T47D (cell line): ENCODE measurements at places on chromosomes 16 and 17.

GRCh38 chr16:2385190-2385836 lies 43.9 kb upstream of the CCNF start:
- no peak for DNase-seq

DNA sequence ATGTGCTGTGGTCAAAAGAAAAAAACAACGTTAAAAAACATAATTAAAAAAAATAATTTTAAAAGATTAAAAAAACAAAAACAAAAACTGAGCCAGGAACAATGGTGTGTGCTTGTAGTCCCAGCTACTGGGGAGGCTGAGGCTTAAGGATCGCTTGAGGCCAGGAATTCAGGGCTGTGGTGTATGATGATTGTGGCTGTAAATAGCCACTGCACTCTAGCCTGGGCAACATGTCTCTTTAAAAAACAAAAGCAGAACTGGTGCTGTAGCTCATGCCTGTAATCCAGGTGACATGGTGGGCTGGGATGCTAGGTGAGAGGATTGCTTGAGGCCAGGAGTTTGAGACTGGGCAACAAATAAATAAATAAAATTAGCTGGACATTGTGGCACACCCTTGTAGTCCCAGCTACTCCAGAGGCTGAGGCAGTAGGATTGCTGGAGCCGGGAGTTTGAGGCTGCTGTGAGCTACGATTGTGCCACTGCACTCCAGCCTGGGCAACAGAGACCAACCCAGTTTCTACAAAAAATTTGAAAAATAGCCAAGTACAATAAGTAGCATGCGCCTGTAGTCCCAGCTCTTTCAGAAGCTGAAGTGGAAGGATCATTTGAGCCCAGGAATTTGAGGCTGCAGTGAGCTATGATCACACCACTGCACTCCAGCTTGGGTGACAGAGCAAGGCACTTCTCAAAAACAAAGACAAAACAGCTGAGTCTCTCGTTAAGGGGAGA lies 43.6 kb downstream of the NFATC3 start:
- no peak for DNase-seq

DNA sequence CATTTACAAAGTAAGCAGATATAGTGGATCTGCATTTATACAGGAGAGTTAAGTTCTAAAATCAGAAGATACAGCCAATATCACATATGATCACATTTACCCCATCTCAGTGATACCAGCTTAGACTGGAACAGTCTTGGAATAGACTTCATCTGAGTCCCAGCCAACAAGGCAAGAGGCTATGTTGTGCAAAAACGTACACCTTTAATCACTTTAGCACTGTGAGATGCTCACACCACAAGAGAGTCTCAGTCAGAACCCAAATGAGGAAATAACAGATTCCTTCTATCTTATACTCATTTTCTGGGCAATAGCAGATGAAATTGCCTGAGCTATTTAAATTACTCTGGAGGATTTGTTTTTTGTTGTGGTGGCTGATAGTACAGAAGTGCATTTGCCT lies 145.6 kb downstream of the ANKFN1 start:
- no peak for DNase-seq

GRCh38 chr17:49850772-49851386 lies 3.0 kb upstream of the TAC4 start:
- DNase-seq, result no peak

DNA sequence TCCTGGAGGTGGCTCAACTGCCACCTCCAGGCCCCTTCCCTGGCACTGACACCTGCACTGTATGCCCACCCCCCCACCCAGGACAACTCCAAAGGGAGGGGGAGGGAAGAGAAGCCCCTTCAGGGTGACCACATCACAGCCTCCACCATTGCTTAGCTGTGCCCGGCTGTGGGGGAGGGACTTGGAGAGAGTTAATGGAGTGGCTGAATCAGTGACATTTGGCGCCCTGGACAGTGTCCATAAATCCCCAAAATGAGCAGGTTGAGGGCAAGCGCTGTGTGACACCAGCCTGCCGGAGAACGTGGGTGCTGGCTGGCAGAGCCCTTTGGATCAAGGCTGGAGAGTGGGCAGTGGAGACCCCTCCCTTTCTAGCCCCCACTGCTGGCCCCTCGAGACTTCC lies 883 bp downstream of the USH1G start:
- DNase-seq, result no peak

- peak; percentile 73 for DNase-seq
Observed at GRCh38 chr17:59832883-59833379, 59.8 kb downstream of the TUBD1 start.
